ENCODE measurements at places on chromosomes 4 and X. TPM values are rescaled to one million over a fixed set of nuclear protein-coding genes. Genes with fewer than 3 reads are reported as not detected.

GRCh38 chr4:162797108-162797507, 369.6 kb downstream of the NAF1 start:
- DNase-seq: no peak

The GAGE12J gene
- total RNA-seq: not detected

The METTL14 gene
- 25.7 TPM for total RNA-seq

The EDNRA gene
- total RNA-seq: 98.1 TPM

- DNase-seq: no peak
Observed at GRCh38 chr4:184255361-184255760, 37.7 kb upstream of the ENPP6 start.

DNA sequence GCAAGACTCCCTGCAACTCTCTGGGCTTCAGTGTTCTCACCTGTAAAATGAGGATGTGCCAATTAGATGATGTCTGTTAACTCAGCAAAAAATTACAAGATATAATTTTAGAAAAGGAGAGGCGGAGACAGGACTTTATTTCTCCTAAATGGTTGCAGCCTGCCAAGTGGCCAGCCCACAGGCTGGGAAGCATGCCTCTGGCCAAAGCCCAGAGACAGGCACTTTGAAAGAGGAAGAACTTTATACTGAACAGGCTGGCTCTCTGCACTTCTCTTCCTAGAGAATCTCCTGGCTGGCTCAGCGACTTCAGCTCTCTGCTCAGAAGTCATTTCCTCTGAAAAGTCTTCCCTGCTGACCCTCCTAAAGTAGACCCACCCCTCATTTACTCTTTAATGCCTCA, 3.7 kb downstream of the PRDM5 start:
- DNase-seq: no peak

DNA sequence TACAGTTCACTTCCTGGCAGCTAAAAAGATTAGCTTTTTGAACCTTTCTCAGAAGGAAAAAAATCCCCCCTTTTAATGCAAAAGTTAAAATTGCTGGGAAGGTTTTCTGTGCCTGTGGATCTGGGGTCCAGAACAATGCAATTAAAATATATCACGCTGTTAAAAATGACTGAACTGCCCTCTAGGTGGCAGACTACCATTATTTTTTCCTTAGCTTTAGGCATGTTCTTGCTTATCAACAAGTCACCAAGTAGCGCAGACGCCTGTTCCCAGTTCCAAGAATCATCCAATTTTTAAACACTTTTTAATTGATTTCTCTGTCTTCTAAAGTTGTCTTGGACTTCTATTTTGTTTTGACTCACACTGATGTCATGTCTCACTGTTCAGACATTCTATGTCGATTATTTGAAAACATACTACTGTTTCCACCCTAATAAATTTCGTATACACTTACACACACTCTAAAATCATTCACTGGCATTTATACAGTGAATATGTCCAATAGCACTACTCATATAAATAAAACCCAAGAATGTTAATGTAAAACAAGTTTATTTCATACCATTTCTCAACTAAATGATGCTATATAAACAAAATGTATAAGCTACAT, 661.6 kb downstream of the RAPGEF2 start:
- DNase-seq: peak; percentile 41

Measured in urinary bladder (tissue), 4 donors.